Gastroesophageal sphincter (tissue), 4 donors: ENCODE measurements at places on chromosomes 1 and 21. TPM values are rescaled to one million over a fixed set of nuclear protein-coding genes. Genes with fewer than 3 reads are reported as not detected.

DNA sequence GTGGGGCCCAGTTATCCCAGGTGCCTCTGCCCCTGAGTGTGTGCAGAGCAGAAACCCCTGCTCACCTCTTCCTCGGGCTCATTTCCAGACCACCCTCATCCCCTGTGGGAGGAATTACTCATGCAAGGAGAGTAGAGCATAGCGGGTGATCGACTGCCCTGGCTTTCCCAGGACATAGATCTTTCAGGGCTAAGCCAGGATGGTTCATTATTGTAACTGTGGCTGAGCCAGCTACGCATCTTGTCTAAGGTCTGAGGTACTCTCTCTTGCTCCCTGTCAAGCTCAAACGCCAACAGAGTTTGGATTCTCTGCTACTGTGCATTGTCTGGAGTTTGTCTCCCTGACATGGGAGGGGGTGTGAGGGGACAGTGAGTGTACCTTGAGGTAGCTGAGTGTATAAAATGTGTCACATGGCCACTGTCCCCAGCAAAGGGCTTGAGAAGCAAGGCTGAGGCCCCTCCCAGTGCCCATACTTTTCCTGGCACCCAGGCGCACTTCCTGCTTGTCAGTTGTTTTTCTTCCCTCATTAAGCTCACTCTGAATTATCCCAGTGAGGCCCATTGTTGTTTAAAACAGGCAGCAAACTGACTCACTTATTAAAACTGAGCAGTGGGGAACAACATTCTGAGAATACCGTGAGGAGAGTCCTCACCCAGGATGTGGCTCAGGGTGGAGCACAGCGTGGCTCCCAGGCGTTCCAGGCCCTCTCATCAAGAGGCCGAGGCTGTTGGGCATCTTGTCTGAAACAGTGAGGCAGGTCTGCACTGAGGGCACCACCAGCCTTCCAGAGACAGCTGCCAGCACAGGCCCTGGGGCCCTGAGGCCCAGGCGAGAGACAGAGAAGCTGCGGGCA is 92.9 kb downstream of the LAMC2 start:
- ATAC-seq, result no peak

GRCh38 chr21:42413500-42413899 is 9.8 kb downstream of the UBASH3A start:
- ATAC-seq, result no peak

- ATAC-seq, result no peak
These were observed 30.1 kb upstream of the RUNX1 start for GRCh38 chr21:35079181-35079580.

DNA sequence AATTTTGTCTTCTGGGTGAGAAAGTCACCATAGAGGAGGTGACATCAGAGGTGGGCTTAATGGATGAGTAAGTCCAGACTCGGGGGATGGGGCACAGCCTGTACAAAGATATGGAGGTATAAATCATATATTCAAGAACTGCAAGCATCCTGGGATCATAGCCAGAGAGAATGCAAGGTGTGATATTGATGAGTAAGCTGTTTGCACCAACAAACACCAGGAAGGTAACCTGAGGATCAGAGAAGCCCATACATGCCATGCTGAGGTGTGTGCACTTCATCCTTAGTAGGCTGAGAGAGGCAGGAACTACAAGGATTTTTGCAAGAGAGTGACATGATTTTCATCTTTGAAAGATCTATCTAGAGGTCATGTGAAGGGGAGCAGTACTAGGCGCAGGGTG is 306.4 kb downstream of the HHAT start:
- no peak for ATAC-seq

- no peak for ATAC-seq
These were observed 105.4 kb downstream of the SLC45A1 start for GRCh38 chr1:8423269-8423691.

DNA sequence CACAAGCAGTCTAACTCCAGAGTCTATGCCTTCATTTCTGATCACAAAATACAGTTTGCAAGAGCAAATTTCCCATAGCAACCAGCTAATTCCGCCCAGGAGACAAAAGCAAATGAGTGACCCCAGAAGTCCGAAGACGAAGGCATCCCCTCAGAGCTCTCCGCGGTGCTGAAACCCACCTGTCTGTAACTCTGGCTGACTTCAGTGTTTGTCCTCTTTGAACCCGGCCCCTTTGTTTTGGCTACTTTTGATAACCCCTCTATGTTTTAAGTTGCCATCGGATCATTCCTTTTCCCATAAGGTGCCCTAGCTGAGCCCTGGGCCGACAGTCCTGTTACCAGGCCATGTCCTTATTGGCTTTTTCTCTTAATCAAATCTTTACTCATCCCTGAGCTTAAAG is 515.8 kb downstream of the PTPRU start:
- ATAC-seq, result no peak

GRCh38 chr1:237809099-237809498 is 81.6 kb downstream of the ZP4 start:
- no peak for ATAC-seq

GRCh38 chr21:39644062-39644560 is 31.4 kb downstream of the B3GALT5 start:
- no peak for ATAC-seq

DNA sequence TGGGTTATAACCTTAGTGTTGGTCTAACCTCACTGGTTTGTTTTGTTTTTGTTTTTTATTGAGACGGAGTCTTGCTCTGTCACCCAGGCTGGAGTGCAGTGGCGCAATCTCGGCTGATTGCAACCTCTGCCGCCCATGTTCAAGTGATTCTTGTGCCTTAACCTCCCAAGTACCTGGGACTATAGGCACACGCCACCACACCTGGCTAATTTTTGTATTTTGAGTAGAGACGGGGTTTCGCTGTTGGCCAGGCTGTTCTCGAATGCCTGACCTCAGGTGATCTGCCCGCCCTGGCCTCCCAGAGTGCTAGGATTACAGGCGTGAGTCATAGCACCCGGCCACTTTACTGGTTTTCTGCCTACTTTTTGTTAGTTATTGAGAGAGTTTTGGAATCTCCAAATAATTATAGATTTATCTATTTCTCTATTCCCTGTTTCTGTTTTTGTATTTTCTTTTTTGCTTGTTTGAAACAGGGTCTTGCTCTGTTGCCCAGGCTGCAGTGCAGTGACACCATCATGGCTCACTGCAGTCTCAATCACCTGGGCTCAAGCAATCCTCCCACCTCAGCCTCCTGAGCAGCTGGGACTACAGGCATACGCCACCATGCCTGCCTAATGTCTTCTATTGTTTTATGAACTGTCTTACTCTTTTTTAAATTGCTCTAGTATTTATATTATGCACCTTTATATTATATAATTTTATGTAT is 21.4 kb downstream of the SMG7 start:
- no peak for ATAC-seq

Gene PHGDH
- 29.2 TPM for total RNA-seq

GRCh38 chr1:93680420-93681100 is 1.1 kb downstream of the BCAR3 start:
- peak; percentile 90 for ATAC-seq

DNA sequence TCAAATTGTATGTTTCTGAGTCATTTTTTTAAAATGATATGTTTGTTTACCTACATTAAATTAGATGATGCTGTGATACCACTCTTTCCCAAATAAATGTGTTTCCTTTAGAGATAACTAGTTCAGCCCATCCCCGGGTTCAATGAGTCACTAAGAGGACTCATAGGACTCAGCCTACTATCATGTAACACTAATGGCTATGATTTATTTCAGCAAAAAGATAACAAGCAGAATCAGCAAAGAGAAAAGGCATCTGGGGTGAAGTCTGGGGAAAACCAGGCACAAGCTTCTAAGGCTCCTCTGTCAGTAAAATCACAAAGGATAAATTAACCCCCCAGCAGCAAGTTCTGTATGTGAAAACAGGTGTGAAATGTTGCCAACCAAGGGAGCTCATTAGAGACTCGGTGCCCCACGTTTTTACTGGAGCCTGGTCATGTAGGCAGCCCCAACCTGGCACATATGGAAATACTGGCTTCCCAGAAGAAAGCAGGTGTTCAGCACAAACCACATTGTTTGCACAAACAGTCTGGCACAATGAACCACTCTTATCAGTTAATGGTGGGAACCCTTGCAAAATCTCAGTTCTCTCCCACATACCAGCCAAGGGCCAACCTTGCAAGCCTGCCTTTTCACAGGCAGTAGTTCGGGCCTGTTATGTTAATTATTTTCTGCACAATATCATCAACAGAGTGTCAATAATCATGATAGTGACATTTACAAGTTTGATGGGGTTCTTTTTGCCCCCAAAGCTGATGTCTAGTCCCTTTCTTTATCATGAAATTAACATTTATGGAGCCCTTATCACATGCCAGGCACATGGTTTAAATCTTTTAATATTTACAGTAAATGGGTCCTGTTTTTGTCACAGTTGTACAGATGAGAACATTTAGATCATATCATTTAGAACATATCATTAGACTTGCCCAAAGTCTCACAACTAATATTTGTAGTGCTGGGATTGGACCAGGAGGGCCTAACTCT is 23.1 kb upstream of the CNN3 start:
- ATAC-seq, result no peak
